ENCODE measurements at places on chromosomes 13 and 19.

DNA sequence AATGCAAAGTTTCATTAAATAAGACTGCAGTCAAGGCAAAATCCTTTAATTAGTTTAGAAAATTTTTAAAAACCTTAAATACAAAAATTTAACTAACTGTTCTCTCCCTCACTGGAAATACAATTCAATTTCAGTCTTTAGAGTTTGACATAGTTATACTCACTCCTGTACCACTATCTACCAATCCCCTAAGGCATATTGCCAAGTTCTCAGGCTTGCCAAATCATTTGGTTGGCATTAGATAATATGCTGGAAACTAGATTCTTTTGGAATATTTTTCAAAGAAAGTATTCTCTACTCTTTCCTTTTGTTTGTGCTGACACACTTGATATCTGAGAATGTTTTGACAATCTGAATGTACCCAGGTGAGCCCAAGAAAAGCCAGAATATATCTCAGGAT, 77.2 kb downstream of the TSC22D1 start:
- peak; percentile 39 for DNase-seq

GRCh38 chr13:92547266-92547665, 679.3 kb upstream of the GPC6 start:
- peak; percentile 8 for DNase-seq

GRCh38 chr13:59946944-59947343, 216.8 kb downstream of the DIAPH3 start:
- no peak for DNase-seq

GRCh38 chr13:58187881-58188280, 556.3 kb downstream of the PCDH17 start:
- no peak for DNase-seq

DNA sequence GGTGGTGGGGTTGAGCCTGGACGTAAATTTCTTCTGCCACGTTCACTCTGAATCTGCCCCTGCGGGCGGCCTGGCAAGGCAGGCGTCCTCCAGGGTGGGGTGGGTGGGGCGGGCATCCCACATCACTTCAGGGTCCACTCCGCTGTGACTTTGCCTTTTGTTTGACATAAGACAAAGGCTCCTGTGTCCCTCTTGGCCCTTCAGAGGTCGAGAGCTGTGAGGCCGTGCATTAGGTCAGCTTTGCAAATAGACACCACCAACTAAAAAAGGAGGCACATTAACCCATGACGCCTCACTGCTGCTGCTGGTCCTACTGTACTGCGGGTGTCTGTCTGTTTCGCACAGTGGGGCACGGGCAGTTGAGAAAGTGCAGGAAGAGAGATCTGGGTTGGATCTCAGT, 10.5 kb upstream of the ZNF536 start:
- no peak for DNase-seq

- DNase-seq: no peak
Observed at GRCh38 chr13:112892426-112893206, 76.4 kb upstream of the MCF2L start.

DNA sequence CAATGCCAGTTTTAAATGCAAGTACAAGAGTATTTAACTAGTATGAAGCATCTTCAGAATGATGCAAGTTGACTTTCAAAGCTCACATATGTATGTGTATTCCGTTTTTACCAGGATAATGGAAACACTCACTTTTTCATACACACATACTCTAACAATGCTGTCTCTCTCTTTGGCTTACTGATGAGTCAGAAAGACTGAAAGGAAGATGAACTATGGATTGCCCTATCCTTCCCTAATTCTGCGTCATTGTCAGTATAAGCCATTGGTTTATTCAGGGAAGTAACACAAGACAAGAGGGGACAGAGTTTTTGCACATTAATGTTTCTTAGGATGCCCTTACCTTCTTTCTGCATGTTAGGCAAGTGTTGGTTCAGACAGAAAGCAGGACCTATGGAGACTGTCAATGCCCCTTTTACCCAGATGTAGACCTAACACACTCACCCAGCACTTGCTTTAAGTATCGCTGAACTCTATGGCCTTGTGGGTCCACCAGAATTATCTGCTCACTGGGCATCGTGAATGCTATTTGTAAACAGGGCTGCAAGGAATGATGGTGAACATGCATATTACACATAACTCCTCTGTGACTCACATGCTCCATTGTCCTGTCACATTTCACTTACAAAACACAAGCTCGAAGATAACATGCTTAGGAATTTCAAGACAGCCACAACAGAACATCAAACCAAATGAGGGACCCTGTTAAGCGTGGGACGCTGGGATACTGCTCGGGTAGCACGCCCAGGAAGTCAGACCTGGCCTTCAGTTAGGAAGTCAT, 10.0 kb upstream of the OXGR1 start:
- peak; percentile 73 for DNase-seq

- DNase-seq: no peak
Observed at GRCh38 chr19:48368936-48369335, 4.8 kb downstream of the SYNGR4 start.

DNA sequence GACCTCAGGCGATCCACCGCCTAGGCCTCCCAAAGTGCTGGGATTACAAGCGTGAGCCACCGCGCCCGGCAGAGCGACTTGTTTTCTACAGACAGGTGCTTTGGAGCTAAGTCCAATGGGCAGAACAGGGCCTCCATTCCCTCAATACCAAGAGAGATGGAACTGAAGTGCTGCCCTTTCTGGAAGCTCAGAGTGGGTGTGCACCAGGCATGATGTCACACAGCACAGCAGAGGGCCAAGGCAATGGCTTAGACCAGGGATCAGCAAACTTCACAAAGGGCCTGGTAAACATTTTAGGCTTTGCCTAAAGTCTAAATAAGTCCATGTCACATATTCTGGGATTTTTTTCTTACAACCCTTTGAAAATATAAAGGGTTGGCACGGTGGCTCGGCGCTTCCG, 21.3 kb downstream of the TLE6 start:
- DNase-seq: no peak

DNA sequence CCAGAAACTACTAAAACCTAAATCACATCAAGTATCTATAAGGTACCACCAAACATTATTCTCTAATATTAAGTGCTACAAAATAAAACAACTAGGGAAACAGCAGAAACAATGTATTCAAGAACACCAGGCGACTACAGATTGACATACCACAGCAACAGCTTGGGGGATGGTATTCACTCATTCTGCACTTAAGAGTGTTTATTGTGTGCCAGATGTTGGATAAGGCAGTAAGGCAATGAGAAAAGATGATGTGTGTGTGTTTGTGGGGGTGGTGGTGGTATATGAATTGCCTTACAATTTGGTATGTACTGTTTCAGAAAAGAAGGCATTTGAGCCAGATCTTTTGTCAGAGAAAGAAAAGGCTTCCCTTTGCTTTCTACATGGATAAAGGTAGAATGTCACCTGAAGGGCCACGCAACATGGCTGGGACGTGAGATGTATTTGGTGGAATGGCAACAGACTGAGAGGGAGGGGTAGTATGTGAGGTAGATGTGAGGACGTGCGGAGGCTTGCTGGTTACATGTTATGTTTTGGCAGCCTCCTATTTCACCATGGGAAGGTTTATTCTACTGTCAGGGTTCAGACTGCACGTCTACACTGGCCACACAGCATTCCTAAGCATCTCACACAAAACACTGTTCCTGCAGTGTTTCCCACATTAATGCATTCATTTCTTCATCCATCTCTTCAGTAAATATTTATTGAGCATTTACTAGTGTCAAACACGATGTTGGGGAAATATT, 300.7 kb downstream of the KLF12 start:
- DNase-seq: no peak

GRCh38 chr19:35938282-35939224, 2.4 kb downstream of the LRFN3 start:
- no peak for DNase-seq

DNA sequence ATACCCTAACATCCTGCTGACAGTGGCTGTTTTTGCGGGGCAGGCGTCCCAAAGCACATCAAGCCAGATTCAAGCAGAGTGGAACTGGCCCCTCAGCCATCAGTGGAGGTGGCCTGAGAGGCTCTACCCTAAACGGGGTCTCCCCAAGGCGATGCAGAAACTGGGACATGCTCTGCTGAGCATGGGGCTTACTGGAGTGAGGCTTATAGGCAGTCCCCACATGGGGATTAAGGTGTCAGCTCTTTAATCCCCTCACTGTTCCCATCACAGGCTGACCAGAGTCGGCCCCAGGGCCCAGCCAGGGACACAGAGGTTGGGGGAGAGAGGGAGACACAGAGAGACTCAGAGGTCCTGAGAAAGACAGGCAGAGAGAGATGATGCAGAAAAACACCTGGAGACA, 17.0 kb downstream of the CYP2F1 start:
- DNase-seq: no peak

GRCh38 chr19:4038661-4039423, 27.9 kb downstream of the ZBTB7A start:
- no peak for DNase-seq

DNA sequence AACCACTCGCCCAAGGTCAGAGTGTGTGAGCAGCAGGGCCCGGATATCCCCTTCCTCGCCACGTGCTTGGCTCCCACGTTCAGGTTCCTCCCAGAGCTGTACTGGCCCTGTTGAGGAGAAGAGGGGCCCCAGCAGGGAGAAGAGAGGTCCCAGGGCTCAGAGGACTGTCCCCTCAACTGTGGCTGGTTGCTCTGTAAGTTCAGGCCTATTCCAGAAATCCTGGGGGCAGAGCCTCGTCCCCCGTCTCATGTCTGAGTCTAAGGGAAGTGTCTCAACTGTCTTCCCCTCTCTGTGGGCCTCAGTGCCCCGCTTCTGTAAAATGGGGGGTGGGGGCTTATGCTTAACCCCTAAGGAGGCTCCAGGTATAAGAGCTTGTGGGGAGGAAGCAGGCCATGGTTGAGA, 3.9 kb downstream of the PPP5C start:
- DNase-seq: no peak
